ENCODE measurements at places on chromosomes 7 and 10. TPM values are rescaled to one million over a fixed set of nuclear protein-coding genes. Genes with fewer than 3 reads are reported as not detected.

Gene CPED1
- total RNA-seq = 96.8 TPM

Gene GPR15LG
- not detected for total RNA-seq

Gene CYP3A4
- total RNA-seq = not detected

Gene LRRD1
- total RNA-seq = under 0.01 TPM

Gene TUBAL3
- not detected for total RNA-seq

Gene ATOH7
- not detected for total RNA-seq

Gene ICA1
- not detected for total RNA-seq

Gene OPN1SW
- not detected for total RNA-seq

Data from IMR-90 (cell line).